ENCODE measurements at places on chromosomes 3 and 15.

DNA sequence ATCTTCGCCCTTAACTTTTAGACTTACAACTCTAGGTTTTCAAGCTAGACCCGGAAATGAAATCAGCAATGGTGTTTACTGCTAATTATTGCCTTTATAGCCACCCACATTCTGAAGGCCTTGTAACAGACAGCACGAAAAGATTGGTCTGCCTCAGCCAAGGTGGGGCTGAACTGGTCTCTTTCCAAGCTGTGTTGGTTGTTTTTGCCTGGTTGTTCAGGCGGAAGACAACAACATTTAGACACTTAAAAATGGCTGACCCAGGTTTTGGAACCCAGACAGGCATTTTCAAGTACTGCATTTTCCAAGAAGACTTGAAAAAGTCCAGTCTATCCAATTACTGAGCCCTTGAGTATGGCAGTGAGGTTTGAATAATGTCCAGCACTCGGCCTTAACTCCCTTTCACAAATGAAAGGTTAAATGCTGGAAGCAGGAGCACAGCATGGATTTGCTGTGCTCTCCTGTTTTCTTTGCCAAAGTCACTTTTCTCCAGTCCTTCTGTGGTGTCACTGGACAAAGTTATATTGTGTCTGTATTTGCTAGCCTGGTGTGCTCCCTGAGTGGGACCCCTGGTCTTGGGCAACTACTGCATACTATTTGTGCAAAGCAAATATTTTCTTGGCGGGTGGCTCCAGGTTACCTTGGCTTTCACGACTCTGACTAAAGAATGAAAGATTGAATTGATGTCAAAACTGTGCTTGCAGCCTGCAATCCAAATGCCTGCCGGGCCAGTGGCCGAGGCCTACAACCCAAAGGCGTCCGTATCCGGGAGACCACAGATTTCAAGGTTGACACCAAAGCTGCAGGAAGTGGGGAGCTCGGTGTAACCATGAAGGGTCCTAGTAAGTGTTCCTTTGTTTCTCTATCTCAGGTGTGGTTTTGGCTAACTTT, 93.5 kb downstream of the FLNB start:
- DNase-seq = no peak

- DNase-seq = no peak
These were observed 45.7 kb downstream of the RLBP1 start for GRCh38 chr15:89175617-89176191.

DNA sequence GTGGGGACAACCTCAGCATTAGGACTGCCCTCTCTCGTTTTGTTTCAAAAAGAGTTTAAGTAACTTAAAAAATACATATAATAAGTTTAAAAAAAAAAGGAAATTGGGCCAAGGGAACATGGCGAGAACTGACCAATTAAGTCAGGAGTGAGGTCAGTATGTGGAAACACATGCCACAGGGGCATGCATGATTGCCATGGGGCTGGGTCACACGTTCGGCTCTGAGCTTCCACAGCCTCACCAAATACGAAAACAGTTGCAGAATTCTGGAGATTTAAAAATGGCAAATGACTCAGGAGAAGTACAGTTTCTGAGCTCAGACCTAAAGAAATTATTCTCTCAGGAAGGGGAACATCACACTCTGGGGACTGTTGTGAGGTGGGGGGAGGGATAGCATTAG, 24.1 kb downstream of the PDE8A start:
- no peak for DNase-seq

GRCh38 chr3:42830437-42831320, 21.4 kb downstream of the ACKR2 start:
- no peak for DNase-seq

DNA sequence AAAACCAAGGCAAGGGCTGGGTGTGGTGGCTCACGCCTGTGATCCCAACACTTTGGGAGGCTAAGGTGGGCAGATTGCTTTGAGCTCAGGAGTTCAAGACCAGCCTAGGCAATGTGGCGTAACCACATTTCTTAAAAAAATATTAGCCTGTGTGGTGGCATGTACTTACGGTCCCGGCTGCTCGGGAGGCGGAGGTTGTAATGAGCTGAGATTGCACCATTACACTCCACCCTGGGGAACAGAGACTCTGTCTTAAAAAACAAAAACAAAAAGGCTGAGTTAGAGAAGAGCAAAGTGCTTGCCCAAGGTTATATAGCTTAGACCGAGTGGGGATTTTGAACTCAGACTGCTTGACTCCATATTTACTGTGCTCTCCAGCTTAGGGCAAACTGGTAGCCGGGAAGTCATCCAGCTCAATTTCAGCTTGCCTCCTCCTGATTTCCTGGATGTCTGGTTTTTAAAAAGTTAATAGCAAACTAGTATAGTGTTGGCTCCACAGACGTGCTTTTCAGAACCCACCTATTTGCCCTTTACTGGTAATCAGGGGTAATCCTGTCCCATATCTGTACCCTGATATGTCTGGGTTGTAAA, 138.9 kb downstream of the CACNA1D start:
- DNase-seq = no peak

- no peak for DNase-seq
These were observed 954.6 kb downstream of the EPHA3 start for GRCh38 chr3:90062016-90062415.

GRCh38 chr3:20320489-20320888, 134.5 kb upstream of the SGO1 start:
- DNase-seq = no peak

- peak; percentile 56 for DNase-seq
These were observed 2.8 kb downstream of the ADAMTS17 start for GRCh38 chr15:100338971-100339444.

DNA sequence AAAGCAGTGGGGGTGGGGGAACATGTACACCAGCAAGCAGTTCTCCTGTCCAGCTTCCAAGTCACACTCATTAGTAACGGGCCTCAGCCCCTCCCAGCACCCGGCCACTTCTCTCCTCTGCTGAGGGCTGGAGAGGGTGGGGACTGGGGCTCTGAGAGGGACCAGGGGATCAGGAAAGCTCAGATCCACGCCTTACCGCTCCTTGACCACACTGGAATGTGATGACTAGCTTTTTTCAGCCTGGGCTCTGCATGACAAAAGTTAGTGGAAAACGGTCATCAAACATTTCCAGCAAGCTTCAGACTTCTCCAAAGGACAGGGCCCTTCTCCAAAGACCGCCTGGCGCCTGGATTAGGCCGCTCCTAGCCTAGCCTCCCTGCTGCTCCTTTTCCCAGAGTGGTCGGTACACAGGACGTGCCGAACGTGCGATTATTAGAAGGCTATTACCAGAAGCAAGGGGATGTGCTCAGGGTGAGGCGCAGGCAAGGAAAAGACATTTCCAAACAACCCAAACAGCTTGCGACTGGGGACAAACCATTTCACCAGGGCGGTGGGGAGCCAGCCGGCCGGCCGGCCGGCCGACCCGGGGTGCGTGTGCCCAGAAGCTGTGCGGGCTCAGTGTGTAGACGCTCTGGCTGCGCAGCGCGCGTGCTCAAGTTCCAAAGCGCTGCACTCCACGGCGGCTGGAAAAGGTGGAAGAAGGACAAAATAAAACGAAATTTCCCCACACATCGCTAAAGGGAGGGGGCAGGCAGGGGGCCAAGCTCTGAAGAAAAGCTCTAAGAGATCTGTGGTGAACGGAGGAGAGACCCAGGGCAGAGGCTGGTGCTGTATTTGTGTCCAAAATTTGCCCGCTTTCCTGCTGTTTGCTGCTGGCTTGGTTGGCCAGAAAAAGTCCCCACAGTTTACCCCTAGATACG, 51.0 kb upstream of the SSR3 start:
- no peak for DNase-seq

- peak; percentile 5 for DNase-seq
These were observed 57.5 kb upstream of the SIN3A start for GRCh38 chr15:75508840-75509532.

DNA sequence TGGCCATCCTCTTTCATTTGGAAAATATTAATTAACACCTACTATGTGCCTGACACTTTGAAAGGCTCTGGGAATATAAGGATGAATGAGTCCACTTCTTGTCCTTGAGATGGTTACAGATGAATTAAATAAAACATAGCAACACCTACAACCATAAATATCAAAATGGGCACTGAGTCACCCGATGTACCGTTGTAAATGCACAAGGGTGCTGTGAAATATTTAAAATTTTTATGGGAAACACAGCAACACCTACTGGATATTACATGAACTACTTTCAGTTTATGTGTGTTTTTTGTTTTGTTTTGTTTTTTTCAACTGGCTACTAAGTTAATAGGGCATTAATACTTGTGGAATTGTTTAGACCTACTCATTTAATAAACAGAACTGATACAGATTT, 239.0 kb upstream of the NAALADL2 start:
- DNase-seq = no peak

- DNase-seq = no peak
These were observed 42.8 kb downstream of the NR2C2 start for GRCh38 chr3:14989943-14990779.

GRCh38 chr15:84840741-84841429, 23.7 kb downstream of the ALPK3 start:
- no peak for DNase-seq

GRCh38 chr15:73369154-73369694, 466 bp upstream of the HCN4 start:
- DNase-seq = no peak

GRCh38 chr3:45719655-45720487, 30.7 kb downstream of the SACM1L start:
- no peak for DNase-seq

GRCh38 chr15:57198654-57199291, 177.5 kb upstream of the CGNL1 start:
- DNase-seq = no peak

GRCh38 chr3:32292085-32292796, 53.8 kb downstream of the CMTM8 start:
- DNase-seq = no peak

GRCh38 chr3:168497183-168497582, 401.5 kb upstream of the GOLIM4 start:
- DNase-seq = no peak

GRCh38 chr3:14823910-14824629, 5.3 kb downstream of the FGD5 start:
- DNase-seq = no peak

DNA sequence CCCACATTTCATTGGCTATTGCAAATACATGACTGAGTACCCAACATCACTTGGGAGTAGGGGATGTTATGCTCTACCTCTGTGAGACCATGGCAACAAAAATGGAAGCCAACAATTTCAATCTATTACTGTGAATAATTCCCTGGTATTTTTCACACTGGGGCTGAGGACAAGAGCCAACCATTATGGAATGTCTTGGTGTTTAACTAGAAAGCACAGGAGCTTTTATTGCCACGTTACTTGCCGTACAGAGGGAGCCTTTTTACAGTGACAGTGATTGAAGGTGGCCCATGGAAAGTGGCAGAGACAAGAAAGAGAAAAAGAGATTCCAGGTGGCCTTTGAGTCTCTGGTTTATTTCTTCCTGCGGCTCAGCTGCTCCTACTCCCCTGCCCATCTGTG, 105.7 kb upstream of the TBC1D5 start:
- no peak for DNase-seq

All from activated gamma-delta T cell treated with Interleukin-2 at 50 U/mL for 16 hours (primary cell).